Upper lobe of left lung (tissue), 6 donors: ENCODE measurements at places on chromosomes 1 and 21. TPM values are rescaled to one million over a fixed set of nuclear protein-coding genes. Genes with fewer than 3 reads are reported as not detected.
A peak's percentile ranks its signal among the peaks of the same experiment; 100 is the strongest.

Gene LCE1A
- total RNA-seq: not detected

Gene ACTN2
- 11.5 TPM for total RNA-seq

Gene TTLL7
- 44.3 TPM for total RNA-seq

DNA sequence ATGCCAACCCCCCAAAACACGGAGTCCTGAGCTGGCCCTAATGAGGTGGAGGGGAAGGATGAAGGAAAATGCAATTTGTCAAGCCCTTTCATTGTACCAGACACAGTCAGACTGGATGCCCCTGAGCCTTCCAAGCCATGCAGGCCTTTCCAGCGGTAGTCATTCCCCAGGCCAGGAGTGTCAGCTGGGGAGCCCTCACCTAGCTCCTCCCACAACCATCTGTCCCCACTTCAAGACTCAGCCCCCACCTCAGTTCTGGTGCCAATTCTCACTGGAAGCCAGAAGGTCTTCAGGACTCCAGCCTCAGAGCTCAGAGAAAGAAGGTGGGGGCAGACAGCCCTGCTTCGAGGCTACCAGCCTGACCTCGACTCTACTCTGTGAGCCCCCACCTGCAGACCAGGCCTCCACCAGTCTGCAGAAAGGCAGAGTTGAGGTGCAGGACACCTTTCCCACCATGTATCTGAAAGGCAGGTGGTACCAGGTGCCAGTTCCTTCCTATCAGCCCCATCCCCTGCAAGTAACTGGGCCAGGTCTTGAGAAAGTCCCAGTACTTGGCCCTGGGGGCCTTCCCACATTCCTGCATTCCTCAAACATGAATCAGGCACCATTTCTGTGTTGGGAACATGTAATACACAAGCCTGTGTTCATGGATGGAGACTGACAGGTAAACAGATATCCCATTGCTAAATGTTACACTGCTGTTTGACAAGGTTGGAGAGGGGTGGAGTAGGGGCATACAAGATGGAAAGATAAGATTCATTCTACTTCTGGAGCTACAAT, 180.6 kb upstream of the EDN2 start:
- no peak overlapping the region for H3K4me3 ChIP-seq
- H3K27ac ChIP-seq: peak overlapping the region; percentile 54
- H3K36me3 ChIP-seq: no peaks in the 10 kb centered on the region
- DNase-seq: no peak

DNA sequence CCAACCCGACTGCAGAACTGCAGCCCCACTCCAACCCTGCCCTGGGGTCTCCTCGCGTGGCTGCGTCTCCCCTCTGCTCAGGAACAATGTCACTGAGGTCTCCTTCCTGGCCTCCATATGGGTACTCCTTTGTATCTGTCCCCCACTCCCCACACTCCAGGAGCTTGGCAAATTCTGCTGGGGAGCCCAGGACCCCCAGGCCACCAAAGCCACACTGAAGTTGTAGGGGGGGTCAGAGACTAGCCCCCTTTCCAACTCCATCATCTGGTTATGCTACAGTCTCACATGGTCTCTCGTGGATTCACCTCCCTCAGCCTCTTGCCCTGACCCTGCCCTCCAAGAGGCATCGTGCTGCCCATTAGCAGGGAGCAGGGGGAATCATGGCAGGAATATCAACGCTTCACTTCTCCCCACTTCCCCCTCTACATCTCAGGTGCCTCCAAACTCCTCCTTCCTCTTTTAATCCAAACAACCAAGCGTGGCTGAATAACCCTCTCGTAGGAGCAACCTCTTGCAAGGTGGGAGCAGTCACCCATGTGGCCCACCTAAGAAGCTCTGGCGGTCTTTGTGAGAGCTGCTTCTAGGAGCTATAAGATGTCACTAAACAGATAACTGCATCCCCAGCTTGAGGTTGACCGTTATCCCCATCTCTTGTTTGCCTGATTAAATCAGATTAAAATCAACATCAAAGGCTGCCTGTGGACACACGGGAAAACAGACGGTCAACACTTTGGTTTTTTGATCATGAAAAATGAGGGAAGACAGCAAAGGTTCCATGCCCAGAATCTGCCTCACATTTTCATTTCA, 86.4 kb downstream of the MIS18A start:
- H3K27ac ChIP-seq: no peak overlapping the region
- no peak for DNase-seq

- H3K4me3 ChIP-seq: no peak overlapping the region
- no peaks in the 10 kb centered on the region for H3K27me3 ChIP-seq
- H3K4me1 ChIP-seq: peaks cover 6% of the 10 kb centered on the region
These were observed 2.6 kb downstream of the RSPH1 start for GRCh38 chr21:42493109-42494060.

DNA sequence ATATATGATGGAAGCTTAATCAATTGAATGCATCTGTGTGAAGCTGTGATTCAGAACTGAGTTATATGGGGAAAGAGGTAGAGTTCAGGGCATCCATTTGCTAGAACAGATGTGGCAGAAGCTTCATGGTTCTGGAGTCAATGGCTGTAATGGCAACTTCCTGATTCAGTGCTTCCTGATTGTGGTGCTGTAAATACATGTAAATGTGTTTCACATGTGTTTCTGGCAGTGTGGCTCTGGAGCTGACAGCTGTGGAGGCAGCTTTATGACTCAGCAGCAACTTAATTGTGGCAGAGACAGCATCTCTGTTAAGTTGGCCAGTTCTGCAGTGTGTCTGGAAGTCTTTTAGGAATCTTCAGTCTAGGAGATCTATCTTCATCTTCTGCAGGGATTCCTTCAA, 226.6 kb upstream of the ZRANB2 start:
- H3K27me3 ChIP-seq: no peaks in the 10 kb centered on the region
- DNase-seq: no peak
- no peaks in the 10 kb centered on the region for H3K36me3 ChIP-seq
- no peak overlapping the region for H3K27ac ChIP-seq

DNA sequence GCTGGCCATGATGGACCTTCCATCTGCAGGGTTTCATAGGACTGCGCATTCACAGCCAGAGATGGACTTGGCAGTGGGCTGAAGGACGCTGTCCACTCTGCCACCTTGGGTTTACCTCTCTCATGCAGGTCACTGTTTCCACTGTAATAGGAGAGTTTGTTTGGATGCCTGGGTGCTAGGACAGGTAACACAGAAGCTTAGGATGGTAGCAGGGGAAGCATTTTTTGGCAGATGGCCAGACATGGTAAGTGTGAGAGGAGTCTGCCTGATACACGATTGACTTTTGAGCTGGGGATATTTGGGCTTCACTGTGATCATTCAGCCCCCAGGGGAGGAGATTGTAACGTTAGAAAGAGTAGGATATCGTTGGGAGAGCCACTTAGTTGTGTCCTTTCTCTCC, 11.8 kb downstream of the PSEN2 start:
- no peaks in the 10 kb centered on the region for H3K27me3 ChIP-seq
- H3K4me3 ChIP-seq: peak overlapping the region; percentile 40
- H3K36me3 ChIP-seq: peaks cover 39% of the 10 kb centered on the region
- DNase-seq: no peak
- peak overlapping the region; percentile 53 for H3K27ac ChIP-seq

- H3K36me3 ChIP-seq: no peaks in the 10 kb centered on the region
- H3K4me1 ChIP-seq: no peaks in the 10 kb centered on the region
- DNase-seq: no peak
- no peak overlapping the region for H3K27ac ChIP-seq
- H3K4me3 ChIP-seq: no peak overlapping the region
These were observed 81.5 kb downstream of the PTGER3 start for GRCh38 chr1:70966018-70966638.

GRCh38 chr1:41020109-41020576, 1.4 kb downstream of the SLFNL1 start:
- H3K27ac ChIP-seq: peak overlapping the region; percentile 75
- no peaks in the 10 kb centered on the region for H3K27me3 ChIP-seq
- peaks cover 27% of the 10 kb centered on the region for H3K4me1 ChIP-seq
- H3K36me3 ChIP-seq: peaks cover 21% of the 10 kb centered on the region
- H3K4me3 ChIP-seq: no peak overlapping the region

GRCh38 chr1:220347654-220348175, 75.5 kb upstream of the RAB3GAP2 start:
- no peak overlapping the region for H3K27ac ChIP-seq
- no peaks in the 10 kb centered on the region for H3K36me3 ChIP-seq
- no peaks in the 10 kb centered on the region for H3K27me3 ChIP-seq
- DNase-seq: no peak
- H3K4me1 ChIP-seq: no peaks in the 10 kb centered on the region
- H3K4me3 ChIP-seq: no peak overlapping the region

DNA sequence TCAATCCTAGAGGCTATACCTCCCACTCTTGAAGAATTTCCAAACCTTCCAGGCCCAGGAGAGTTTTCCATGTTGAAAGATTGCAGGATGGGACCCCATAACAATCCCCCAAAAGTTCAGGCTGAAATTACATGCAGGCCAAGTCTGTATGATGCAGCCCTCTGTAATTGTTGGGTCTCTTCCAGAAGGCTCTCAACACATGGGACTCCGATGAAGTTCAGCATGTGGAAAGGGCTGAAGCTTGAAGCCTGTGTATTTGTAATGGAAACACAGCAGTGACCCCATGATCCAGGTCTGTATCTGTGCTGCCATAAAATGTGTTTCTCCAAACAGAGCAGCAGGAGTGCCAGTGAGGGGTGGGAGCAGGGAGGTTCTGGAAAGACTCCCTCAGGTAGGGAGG, 202.5 kb upstream of the LYPLAL1 start:
- H3K4me3 ChIP-seq: no peak overlapping the region
- no peaks in the 10 kb centered on the region for H3K27me3 ChIP-seq
- DNase-seq: no peak
- H3K4me1 ChIP-seq: no peaks in the 10 kb centered on the region

DNA sequence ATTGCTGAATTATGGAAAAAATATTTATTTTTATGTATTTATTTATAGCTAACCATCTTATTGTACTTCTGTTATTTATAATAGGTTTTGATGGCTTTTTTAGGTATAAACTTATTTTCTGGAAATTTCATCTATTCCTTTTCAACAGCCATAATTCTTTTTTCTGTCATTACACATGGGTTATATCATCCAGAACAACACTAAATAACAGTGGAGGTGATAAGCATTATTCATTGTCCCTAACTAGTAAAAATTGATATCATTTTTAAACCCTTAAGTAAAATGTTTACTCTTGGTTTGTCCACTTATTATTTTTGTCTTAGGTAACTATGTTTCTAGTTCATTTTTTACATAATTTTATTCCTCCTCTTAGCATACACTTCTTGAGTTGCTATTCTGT, 309.1 kb downstream of the USH2A start:
- no peak overlapping the region for H3K27ac ChIP-seq
- no peaks in the 10 kb centered on the region for H3K27me3 ChIP-seq
- no peaks in the 10 kb centered on the region for H3K36me3 ChIP-seq
- H3K4me1 ChIP-seq: no peaks in the 10 kb centered on the region

DNA sequence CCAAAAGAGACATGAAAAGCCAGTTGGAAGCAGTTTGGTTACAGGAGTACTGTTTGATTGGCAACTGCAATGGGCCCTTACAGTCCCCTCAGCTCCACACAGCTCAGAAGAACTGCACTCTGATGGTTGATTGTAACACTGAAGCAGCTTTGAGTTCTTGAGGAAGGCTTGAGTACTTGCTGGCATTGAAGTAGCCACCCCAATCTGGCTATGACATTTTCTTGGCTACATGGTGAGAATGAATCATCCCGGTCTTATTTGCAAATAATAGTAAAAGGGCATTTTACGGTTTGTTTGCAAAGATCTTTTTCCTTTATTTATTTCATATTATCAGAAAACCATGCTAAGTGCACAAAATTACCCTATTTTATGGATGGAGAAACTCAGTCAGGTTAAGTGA, 159.7 kb upstream of the BEND5 start:
- H3K27ac ChIP-seq: no peak overlapping the region
- H3K4me1 ChIP-seq: no peaks in the 10 kb centered on the region
- no peak for DNase-seq
- no peaks in the 10 kb centered on the region for H3K36me3 ChIP-seq
- no peak overlapping the region for H3K4me3 ChIP-seq
- H3K27me3 ChIP-seq: no peaks in the 10 kb centered on the region
